ENCODE measurements at places on chromosomes 3 and 15.

DNA sequence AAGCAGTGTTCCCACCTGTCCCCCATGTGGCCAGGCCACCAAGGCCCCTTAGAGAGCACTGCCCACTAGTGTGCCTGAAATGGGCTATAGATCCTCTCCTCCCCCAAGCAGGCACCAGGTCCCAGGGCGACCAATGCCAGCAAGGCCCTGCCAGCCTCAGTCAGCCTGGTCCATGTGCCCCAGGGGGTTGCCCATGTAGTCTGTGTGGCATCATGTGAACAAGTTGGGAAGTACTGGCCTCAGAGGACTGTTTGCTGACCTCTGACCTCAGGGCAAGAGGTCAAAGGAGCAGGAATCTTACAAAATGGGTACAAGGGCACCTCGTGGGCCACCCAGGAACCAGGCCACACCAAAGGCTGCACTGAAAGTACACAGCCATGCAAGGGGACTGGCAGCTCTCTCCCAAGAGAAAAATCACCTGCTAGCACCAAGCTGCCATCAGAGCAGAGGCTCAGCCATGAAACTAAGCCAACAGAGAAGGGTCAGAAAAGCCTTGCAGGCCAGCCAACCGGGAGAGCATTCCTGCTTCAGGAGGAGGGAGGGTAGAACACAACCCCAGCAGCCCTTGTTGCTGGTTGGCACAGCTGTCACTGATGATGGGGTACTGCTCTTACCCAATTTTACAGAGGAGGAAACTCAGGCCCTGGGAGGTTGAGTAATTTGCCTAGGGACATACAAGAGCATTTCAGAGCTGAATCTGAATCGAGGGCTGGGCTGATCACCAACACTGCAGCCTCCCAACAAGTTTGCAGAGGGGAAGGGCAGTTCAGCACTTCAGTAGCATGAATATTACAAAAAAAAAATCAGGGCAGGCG is 5.2 kb upstream of the FURIN start:
- no peak for DNase-seq

DNA sequence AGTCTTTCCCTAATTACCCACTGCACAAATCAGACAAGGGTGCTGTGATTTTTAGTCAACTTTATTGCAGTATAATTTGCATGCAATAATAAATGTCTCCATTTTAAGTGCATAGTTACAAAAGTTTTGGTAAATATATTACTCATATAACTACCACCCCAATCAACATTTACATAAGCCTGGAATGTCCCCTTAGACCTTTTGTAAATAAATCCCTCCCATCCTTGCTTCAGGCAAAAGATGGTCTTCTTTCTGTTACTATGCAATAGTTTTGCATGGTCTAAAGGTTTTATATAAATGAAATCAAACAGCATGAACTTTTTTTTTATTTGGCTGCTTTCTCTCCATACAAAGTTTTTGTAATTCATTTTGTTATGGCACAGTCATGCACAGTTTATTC is 235.4 kb downstream of the PYDC2 start:
- DNase-seq, result no peak

GRCh38 chr3:198090795-198091332 is 130.8 kb downstream of the LMLN start:
- no peak for DNase-seq

GRCh38 chr3:120640231-120640630 is 41.8 kb downstream of the HGD start:
- no peak for DNase-seq

GRCh38 chr15:30030345-30030744 is 52.4 kb upstream of the GOLGA8J start:
- DNase-seq, result no peak

Measured in NCI-H345 (cell line).